Stimulated activated CD4-positive, alpha-beta T cell treated with anti-CD3 and anti-CD28 coated beads, Interleukin-1b, Interleukin-23, amount 100 ng/mL, for 4 hours (primary cell): ENCODE measurements at places on chromosomes 12 and 14.

DNA sequence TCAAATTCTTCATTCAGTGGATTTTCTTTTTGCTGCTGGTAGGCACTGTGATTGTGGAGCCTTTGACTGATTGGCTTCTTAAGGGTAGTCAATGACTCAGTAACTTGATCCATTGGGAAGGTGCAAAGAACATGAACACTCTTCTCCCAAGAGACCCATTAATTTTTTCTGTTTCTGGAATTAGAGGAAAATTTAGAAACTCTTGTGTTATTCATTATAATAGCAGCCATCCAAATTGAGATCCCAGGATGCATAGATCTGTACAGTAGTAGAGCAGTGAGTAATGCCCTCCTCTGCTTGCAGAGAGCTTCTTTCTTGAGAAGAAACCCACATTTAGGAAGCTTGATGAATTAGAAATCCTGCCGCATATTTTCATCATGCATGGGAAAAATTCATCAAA is 63.9 kb downstream of the MYRFL start:
- DNase-seq = no peak

DNA sequence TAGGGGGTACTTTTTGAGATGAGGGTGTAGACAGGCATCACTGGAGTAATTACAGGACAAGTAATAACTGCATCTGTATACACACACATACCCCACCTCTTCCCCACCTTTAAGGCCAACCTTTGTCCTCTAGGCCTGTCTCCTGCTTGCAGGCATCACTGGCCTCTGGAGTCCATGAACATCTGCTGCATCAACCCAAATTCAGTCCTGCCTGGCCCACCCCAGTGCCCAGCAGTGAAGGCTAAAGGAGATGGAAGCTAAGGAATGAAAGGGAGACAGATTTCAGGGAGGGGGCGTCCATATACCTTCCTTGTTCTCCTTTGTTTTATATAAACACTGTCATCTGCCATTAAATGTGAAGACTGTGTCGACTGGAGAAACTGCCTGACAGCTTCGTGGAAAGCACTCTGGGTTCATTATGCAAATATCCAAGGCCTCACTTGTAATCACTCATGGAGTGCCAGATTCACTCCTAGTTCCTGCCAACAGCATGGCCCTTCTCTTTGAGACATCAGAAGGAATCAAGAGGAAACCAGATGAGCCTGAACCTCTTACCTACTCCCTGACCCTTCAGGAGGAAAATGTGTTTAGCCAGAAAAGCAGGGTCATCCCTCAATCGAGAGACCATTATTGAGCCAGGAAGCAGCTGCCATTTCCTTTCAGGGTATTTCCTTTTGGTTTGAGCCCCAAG is 64.4 kb downstream of the SERPINA3 start:
- no peak for DNase-seq

- DNase-seq = no peak
Measured at GRCh38 chr14:29630566-29631160, 297.0 kb downstream of the PRKD1 start.

DNA sequence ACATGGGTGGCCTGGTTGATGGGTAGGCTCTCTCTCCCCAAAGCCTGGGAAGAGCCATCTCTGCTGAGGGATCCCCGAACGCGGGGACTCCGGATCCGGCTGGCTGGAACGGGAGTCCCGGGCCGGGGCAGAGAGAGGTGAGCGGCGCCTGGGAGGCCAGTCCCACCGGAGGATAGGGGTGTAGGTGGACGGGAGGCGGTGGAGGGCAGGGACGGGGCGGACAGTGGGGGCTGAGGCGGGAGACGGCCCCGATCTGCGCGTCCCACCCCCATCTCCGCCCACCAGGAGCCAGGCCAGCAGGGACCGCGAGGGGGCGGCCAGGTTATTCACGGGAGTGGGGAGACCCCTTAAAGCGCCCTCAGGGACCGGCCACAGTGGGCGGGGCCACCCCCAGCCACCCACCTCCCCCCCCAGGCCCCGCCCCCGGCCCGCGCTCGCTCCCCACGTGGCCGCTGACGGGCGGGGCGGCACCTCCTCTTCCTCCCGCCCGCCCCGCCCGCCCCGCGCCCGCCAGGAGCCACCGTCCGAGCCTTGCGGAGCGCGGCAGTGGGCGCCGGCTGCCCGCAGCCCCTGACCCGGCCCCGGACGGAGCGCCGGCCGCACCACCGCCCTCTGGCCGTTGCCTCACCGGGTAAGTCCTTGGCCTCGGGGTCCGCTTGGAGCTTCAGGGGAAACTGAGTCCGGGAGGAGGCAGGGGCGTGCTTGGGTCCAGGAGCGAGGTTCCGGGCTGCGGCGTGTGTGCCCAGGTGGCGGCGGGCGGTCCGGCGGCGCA is at the start of gene INF2:
Gene INF2, plus strand, starts transcription at position 510 of the 772 bp plus-strand sequence. CDS start 11,748 bp downstream, outside the sequence.
- peak; percentile 37 for DNase-seq

- no peak for DNase-seq
Measured at GRCh38 chr12:49932023-49932422, 18.5 kb upstream of the AQP2 start.

DNA sequence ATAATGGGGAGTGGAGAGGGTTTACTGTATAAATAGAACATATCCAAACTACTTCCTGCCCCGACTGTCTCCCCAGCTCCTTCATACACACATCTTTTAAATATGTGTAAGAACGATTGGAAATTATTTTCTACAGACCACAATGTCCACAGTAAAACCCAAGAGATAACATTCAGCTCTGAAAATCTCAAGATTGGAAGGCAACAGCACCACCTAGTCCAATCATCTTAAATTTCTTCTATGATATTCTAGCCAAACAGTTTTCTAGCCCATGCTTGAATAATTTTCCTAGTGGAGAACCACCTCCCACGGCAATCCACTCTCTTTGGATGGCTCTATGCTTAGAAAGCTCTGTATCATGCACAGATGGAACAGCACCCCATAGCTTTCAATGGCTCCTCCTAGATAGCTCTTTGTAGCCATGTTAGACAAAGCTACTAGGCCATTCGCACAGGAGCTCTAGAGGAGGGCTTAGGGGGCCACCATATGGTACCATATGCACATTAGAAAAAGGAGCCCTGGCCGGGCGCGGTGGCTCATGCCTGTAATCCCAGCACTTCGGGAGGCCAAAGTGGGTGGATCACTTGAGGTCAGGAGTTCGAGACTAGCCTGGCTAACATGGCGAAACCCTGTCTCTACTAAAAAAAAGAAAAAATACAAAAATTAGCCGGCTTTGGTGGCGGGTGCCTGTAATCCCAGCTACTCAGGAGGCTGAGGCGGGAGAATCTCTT is 18.1 kb downstream of the VDR start:
- no peak for DNase-seq

DNA sequence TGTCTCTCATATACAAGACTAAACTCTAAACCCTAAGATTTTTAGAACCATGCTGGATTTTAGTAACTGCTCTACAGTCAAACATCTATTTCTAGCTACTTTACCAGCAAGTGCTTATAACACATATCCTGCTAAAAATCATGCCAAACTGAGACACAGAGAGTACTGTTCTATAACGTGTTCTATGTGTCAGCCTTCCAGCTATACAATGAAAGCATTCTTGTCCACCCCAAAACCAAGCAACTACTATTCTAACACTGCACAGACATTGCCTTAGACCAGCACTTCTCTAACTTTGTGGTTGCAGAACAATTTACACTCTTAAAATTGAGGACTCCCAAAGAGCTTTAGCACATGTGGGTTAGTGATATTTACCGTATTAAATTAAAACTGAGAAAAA is 85.7 kb downstream of the SPPL3 start:
- no peak for DNase-seq

- DNase-seq = no peak
Measured at GRCh38 chr14:102898776-102899515, 23.5 kb upstream of the AMN start.

DNA sequence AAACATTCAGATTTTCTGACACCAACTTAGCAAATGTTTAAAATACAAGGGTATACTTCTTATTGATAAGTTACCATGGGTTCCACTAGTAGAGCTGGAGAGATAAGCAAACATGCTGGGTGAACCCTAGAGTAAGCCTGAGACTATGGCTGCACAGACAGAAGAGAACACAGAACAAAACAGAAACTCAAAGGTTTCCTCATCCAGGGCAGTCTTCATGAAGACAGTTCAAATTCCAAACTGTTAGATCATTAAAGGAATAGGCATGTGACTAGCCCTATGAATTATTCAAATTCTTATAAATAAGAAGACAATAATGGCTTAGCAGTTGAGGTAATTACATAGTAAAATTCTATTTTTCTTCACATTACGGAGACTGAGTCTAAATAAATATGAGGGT is 28.1 kb downstream of the BTBD7 start:
- DNase-seq = no peak

DNA sequence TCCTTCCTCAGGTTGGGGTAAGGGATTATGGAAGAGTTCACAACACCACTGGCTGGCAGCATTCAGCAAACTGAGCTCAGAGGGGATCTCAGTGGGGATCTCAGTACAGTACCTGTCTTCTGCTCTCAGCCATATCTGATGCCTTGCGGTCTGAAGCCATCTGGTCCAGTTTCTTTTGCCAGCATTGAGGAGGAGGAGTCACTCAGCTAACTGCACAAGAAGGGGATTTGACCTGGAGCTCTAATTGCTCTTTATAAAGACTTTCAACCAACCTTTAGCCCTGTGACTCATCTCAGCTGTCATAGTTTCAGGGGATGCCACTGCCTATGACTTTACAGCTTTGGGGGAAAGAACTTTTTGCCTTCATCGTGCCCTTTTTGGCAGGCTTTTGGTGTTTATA is 44.9 kb downstream of the JKAMP start:
- DNase-seq = no peak

DNA sequence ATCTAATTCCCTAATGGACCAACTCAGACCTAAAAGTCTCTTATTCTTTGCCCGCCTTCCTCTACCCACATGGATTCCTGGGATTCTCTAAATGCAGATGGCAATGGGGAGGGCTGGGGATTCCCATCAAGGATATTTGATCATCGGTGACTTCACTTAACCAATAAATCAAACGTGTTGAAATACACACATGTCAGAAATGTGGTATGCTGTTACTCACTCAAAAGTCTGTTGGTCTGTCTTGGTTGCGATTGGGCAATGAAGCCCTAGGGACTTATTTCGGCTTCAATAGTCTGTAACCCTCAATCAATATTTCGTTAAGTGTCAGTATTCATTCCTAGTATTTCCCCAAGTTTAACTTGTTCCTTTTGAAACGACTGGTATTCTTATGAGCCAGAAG is 117.2 kb upstream of the DIO3 start:
- no peak for DNase-seq
